ENCODE measurements at places on chromosomes 3 and 15. TPM values are rescaled to one million over a fixed set of nuclear protein-coding genes. Genes with fewer than 3 reads are reported as not detected.

The GPR156 gene
- total RNA-seq, result 0.66 TPM

- no peak for DNase-seq
Measured at GRCh38 chr15:60195611-60196010, 191.5 kb downstream of the FOXB1 start.

- no peak for DNase-seq
Measured at GRCh38 chr3:115982108-115982507, 358.8 kb downstream of the GAP43 start.

The KLHL40 gene
- not detected for total RNA-seq

The CIB2 gene
- total RNA-seq, result 1.1 TPM

- no peak for DNase-seq
Measured at GRCh38 chr3:14457481-14457880, 55.1 kb downstream of the SLC6A6 start.

DNA sequence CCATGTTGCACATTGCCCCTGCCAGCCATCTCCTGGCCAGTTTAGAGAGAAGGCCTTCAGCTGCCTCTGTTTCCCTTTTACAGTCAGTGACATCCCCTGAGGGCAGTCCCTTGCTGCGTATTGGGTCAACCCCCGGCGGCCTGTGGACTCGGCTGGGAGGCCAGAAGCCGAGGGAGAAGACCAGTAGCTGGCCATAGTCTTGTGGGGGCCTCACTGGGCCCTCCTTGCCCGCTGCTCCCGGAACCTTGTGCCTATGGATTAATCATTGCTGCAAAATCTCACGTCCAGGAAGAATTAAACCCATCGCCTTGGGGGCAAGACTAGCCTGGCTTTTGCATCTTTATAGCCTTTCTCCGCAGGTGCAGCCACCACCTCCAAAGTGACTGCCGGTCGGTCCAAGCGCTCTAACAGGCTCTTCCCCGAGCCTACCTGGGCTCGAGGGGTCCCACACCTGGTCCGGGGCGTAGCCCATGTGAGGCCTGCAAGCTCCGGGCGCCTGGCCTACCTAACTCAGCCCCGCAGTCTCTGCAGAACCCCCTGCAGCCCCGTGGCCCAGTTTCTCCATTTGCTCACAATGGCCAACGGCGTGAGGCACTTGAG, 870 bp upstream of the CHAC1 start:
- DNase-seq, result no peak

The SLCO3A1 gene
- 7.2 TPM for total RNA-seq
